ENCODE measurements at places on chromosomes 5 and 9.

DNA sequence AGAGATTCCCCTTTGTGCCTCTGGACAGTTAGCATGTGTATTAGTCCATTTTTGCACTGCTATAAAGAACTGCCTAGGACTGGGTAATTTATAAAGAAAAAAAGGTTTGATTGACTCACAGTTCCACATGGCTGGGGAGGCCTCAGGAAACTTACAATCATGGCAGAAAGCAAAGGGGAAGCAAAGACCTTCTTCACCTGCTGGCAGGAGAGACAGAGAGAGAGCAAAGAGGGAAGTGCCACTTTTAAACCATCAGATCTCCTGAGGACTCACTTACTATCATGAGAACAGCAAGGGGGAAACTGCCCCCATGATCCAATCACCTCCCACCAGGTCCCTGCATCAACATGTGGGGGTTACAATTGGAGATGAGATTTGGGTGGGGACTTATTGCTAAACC, 6.0 kb downstream of the CFAP90 start:
- no peak for DNase-seq

DNA sequence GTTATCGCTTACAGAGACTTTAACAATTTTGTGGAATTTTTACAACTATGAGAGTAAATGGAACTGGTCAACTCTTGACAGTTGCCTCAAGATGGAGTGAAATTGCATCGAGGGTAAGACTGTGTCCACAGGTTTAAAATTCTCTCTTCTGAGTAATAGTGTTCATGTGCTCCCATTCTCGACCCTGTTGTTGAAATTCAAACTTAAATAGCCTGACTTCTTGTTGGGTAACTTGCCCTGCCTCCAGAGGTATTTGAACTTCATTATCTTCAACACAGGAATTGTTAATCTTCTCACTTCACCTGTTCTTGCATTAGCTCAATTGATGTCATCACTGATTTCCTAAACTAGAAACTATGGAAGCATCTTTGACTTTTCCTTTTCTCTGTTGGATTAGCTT, 77.5 kb downstream of the PIP5K1B start:
- DNase-seq, result no peak

- DNase-seq, result no peak
These were observed 29.1 kb downstream of the SNCAIP start for GRCh38 chr5:122341087-122341486.

DNA sequence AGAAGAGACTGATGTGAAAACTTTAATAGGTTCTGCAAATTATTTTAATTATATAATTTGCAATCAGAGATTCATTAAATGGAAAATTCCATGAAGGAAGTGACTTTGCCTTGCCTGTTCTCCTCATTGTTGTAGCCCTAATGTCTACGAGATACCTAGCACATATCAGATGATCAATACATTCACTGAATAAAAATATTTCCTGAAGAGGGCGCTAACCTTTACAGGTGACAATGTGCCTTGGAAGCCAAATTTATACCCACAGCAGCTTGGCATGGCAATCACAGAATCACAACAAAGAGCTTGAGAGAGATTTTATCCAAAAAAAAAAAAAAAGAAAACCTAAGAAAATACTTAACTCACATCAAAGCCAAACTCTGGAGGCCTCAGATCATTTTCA, 17.4 kb downstream of the HAUS6 start:
- DNase-seq, result no peak

- DNase-seq, result no peak
These were observed 44.2 kb upstream of the NKX2-5 start for GRCh38 chr5:173279166-173279565.

DNA sequence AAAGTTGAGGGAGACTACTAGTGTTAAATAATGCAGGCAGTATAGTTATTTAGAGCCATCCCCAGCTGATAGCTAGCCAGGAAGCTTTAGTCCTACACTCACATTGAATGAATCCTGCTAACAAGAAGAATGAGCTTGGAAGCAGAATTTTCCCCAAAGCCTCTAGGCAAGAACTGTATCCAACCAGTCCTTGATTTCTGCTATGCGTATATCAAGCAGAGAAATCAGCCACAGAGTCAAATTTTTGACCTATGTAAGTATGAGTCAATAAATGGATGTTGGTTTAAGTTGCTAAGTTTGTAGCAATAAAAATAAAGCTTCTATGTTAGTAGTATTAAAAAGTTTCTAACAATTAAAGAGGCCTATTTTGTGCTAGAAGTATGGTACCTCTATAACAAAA, 672.1 kb upstream of the CHD1 start:
- DNase-seq, result no peak

DNA sequence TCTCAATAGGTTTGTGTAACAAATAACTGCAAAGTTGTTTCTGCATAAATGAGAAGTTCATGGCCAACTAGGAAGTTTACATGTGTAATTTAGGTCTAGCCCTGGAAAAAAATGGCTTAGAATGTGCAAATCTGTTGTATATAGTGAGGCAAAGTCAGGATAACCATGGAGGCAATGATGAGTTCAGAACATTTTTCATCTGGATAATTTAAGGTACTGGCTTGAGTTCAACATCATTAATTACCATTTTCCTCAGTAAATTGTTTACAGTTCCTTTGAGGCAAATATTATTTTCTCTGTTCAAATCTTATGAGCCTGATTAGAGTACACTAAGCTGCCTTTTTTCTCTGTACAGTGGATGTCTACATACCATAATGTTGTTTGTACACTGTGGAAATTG, 1259.0 kb upstream of the NUDT12 start:
- no peak for DNase-seq

DNA sequence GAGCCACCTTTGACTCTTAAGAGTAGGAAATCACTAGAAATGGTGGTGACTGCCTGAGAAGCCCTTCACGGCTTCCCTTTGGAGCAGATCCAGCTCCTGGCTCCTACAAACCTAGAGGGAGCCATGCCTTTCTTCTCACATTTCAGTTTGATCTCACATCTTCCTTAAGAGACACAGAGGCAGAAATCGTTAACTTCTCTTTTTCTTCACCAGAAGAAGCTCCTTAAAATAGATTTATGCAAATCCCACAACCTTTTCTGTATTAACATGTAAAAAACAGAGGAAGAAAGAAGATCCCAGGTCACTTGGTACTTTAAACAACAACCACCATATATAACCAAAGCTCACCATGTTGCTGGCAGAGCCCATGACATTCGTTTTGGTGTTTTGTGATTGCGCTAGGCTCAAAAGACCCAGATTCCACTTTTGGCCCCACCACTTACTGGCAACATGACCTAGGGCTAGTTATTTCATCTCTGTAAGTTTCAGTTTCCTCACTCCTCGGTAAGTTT, 29.6 kb downstream of the PAX5 start:
- no peak for DNase-seq

DNA sequence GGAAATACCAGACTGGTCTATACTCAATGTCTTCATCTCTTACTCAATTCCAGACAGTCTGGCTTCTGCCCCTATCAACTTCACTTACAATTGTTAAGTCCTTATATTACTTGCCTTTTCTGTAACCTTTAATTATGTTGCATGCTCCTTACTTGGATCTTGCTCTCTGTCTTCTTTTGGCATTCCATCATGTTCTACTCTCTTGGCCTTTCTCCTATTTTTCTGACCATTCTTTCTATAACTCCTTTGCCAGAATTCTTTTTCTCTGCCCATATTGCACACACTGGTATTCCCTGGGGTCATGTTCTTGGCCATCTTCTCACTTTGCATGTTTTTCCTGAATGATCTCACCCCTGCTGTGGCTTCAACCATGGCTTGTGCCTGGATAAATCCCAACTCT, 209.8 kb upstream of the ZNF462 start:
- no peak for DNase-seq

GRCh38 chr9:77534376-77535057, 113.6 kb downstream of the GNA14 start:
- DNase-seq, result no peak

DNA sequence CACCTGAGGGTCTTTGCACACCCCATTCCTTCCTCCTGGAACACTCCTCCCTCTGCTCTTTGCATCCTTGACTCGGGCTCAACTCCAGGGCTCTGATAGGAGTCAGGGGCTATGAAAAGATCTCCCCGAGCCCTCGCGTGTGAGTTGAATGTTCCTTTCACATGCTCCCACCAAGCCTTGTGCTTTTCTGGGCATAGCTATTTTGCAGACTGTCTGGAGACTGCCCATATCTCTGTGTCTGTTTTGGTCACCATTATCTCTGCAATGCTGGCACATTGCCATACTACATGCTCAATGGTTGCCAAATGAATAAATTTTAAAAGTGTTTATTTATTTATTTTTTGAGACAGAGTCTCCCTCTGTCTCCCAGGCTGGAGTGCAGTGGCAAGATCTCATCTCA, 56.9 kb upstream of the PLPP1 start:
- no peak for DNase-seq

GRCh38 chr5:41527201-41527779, 16.9 kb upstream of the PLCXD3 start:
- DNase-seq, result no peak

DNA sequence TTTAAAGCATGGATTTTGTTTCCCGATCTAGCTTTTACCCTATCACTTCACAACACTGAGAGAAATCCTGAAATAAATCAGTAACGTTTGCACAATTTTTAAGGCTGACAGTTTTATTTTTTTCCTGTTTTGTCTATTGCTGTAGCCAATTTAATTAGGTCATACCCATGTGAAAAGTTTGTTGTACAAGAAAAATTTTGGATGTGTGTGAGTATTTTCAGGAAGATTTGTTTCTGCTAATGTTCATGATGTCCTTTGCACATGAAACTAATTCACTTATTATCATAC, 237.8 kb downstream of the ARRDC3 start:
- no peak for DNase-seq

GRCh38 chr9:110997847-110998246, 40.4 kb downstream of the LPAR1 start:
- no peak for DNase-seq

DNA sequence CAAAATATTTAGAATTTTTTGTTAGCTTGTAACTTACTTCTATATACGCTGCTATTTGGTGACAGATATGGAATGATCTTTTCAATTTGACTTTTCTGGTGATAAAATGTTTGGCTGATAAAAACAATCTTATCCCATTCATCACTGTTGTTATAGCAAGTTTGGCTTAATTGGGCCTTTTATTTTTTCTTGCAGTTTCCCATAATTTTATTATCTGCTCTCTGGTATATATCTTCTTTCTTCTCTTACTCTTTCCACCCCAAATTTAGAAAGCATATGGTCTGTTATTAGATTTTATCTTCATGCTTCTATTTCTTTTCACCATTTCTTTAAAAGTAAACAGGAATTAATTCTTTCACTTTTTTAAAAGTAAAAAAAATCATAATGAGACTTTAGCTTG, 474.4 kb downstream of the TLE1 start:
- no peak for DNase-seq

- no peak for DNase-seq
These were observed 116.7 kb downstream of the NR6A1 start for GRCh38 chr9:124654431-124654830.

- DNase-seq, result no peak
These were observed 101.7 kb downstream of the UBAP2 start for GRCh38 chr9:33946779-33947535.

DNA sequence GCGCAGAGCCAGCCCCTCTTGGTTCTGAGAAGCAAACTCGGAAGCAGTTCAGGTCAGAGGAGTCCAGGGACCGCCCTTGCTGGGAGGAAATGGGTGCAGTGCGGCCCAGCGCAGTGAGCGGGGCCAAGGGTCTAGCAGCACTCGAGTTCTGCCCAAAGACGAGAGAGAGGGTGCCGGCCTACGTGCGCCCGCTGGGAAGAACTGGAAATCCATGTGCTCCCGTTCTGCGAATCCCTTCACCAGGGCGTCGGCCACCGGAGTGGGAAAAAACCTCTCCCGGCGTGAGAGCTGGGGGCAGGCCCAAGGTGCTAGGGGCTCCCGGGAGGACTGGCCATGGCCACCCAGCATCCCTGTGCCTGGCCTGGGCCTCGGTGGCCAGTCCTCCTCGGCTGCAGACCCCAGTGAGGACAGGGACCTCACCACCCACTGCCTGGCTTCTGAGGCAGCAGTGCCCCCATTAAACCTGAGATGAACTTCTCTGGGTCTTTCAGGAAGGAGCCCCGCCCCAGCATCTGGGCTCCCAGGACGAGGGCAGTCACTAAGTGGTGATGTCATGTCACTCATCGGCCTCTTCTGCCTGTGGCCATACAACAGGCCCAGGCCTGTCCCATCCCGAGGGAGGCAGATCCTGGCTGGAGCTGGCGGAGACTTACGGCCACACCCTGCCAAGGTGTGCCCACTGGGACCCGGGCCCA, 10.6 kb downstream of the TMEM250 start:
- DNase-seq, result no peak

Data from activated T-cell treated with anti-CD3 and anti-CD28 coated beads, Interleukin-2, amount 50 U/mL, for 24 hours (primary cell).